Smooth muscle cell of the brain vasculature (primary cell): ENCODE measurements at places on chromosomes 1 and 21.
A peak's percentile ranks its signal among the peaks of the same experiment; 100 is the strongest.

- DNase-seq: no peak
Measured at GRCh38 chr1:180571060-180571831, 12.5 kb downstream of the OVAAL start.

DNA sequence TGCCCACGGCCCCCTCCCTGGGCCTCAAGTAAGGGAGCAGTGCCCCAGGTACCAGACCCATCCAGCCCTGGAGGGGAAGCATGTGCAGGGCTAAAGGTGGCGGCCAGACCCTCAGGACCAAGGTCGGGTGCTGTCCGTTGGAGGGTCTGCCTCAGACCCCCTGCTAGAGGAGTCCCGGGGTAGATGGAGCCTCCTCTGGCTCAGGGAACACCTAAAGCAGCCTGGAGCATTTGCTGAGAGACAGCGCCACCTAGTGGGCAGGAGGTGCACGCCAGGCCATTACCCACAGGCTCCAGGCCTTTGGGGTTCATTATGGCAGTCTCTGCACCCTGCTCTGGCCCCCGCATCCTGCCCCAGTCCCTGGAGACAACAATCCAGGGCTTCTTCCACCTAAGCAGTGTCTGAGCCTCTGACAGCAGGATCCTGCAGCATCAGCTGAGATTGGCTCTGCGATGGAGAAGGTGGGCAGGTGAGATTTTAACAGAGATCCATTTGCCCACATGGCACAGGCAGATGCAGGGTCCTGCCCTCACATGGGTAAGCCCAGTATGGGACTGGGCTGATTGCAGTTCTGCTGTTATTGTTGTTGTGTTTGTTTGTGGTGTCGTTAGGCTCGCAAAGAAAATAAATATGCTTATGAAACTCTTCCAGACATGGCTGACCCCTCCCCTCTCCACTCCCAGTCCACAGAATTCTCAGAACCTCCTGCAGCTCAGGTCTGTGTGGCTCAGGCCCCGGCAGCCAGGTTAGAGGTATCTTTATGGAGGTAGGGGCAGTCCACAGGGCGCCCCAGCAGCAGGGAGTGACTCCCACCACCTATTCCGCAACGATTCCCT is 42.4 kb downstream of the CTNNBIP1 start:
- no peak for DNase-seq

GRCh38 chr1:230176871-230177411 is 109.9 kb downstream of the GALNT2 start:
- DNase-seq: no peak

- DNase-seq: no peak
Measured at GRCh38 chr1:109790735-109791494, 27.2 kb upstream of the EPS8L3 start.

DNA sequence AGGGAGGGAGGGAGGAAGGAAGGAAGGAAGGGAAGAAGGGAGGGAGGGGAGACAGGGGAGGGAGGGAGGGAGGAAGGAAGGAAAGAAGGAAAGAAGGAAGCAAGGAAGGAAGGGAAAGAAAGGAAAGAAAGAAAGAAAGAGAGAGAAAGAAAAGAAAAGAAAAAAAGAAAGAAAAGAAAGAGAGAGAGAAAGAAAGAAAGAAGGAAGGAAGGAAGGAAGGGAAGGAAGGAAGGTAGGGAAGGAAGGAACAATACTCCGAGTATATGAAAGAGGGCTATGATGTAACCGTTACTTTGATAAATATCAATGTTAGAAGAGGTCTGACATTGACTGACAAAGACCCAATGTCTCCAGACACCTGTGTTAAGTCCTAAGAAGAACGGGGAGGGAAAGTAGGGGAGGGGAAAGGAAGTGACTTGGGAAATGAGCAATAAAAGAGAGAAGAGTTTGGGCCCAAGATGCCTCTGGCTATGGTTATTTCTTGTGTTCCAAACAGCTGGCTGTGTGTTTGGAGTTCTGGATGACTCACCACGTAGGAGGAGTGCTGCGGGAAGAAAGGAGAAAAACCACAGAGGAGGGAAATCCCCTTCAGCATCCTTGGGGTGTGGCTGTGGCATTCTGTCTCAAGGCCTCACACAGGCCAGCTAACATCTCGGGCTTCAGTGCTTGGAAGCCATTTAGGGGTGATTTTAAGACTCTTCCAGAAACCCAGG is 37.0 kb upstream of the RXRG start:
- peak; percentile 56 for DNase-seq

GRCh38 chr1:43878854-43879253 is 54.7 kb upstream of the ARTN start:
- no peak for DNase-seq

GRCh38 chr1:195306281-195306680 is 1302.0 kb downstream of the KCNT2 start:
- no peak for DNase-seq

- DNase-seq: no peak
Measured at GRCh38 chr1:157577420-157577819, 20.5 kb downstream of the FCRL4 start.
